Lung (tissue), 17 donors: ENCODE measurements at places on chromosomes 1 and 21.

GRCh38 chr1:150763018-150763417 lies 2.6 kb downstream of the CTSS start:
- DNase-seq, result no peak

DNA sequence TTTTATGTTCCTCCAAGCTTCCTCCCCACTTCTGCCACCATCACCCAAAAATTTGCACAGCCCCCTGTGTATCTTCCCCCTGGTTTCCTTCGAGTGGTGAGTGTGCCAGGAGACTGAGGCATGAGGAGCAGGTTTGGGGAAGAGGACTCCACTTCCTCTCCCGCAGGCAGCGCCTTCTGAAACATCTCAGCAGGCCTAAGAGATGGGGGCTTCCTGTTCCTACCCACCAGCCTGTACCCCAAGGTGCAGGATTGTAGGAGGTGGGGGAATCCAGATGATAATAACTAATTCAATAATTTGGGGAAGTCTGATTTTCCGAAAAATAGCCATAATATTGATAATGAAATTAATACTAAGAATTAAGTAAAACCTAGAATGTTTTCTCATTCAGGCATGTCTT lies 62.4 kb downstream of the RHBG start:
- no peak for DNase-seq

DNA sequence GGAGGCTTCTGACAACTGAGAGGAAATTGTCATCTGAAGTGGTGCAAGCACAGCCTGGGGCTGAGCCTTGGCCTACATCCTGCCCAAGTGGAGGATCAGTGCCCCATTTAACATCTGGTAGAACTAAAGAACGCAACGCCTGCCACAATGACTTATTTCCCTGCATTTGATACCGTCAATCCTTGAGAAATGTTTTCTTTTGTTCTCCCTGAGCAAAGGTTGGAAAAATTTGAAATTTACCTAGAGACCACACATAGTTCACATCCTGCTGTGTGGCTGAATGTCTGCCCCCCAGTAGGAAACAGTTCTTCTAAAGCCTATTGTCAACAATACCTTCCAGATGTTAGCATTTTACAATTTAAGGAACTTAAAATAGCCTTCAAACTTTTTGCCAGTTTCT lies 5.6 kb upstream of the RGS4 start:
- DNase-seq, result no peak

DNA sequence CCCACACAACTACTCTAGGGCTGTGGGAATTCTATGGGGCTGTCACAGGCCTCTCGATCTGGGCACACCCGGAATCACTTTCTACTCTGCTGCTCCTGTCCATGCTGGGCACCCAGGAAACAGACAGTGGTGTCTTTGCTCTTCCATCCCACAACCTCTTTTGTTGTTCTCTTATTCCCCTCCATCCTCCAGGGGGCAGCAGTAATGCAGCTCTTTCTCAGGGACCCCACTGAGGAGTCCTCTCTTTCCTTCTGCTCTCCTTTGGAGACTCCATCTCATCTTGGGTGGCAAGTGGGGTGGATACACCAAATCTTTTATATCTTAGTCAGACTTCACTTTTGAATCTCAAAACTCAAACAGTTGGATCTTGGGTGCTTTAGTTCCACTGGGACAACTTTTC lies 206.3 kb downstream of the HS2ST1 start:
- DNase-seq, result no peak

DNA sequence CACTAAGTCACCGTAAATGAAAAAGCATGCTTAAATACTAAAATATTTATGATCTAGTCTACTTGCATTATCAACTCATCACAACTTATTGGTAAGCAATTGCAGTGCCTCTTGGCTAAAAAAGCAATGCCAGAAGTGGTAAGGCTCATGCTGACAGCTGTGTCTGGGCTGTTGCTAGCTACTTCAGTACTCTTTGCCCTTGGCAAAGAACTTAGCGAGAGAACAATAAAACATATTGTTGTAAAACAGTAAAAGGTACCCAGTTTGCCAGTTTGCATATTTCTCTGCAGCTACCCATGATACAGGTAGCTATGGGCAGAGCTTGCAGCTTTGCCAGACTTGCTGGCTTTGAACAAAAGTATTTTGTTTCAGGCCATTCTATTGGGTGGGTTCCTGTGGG lies 73.1 kb downstream of the ATP6V1G3 start:
- DNase-seq, result peak; percentile 72

- DNase-seq, result no peak
These were observed 8.0 kb downstream of the OSBPL9 start for GRCh38 chr1:51624855-51625254.

- DNase-seq, result no peak
These were observed 5.7 kb upstream of the SOAT1 start for GRCh38 chr1:179287946-179288345.

- no peak for DNase-seq
These were observed 18.7 kb downstream of the BECN2 start for GRCh38 chr1:241976229-241976628.

DNA sequence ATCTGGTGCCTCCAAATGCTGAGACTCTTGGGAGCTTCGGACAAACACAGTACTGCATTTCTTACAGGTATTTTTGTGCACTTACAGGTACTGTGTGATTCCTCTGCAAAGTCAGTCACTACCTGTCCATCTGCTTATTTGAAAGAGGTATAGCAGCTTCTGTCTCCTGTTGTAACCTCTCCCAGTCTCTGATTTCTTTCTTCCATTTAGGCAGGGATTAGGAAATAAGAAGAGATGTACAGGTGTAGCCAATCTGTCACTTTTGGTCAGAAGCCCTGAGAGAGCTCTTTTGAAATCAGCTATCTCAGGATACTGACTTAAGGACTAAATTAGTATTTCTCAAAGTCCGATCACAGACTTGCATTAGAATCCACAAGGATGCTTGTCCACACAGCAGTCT lies 54.0 kb downstream of the AKT3 start:
- DNase-seq, result no peak

- DNase-seq, result no peak
These were observed 58.8 kb downstream of the GALNT2 start for GRCh38 chr1:230125640-230126528.

DNA sequence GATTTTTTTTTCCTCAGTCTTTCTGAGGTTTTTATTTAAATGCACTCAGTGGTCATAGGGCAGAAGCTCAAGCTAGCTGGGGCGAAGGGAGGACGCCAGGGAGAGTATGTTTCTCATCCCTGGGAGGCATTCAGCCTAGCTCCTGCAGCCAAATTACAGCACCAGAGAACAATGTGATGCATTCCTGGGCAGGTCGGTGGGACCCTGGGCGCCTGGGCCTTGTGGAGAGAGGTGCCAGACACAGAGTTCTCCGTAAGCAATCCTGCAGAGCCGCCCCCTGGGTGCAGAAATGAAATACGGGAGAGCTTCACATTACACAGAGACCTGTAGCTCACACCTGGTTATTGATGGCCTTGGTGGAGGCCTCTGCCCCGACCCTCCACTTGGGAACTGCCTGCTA lies 15.5 kb downstream of the WNT2B start:
- DNase-seq, result no peak

GRCh38 chr21:41952568-41953248 lies 1.1 kb downstream of the C2CD2 start:
- DNase-seq, result no peak

DNA sequence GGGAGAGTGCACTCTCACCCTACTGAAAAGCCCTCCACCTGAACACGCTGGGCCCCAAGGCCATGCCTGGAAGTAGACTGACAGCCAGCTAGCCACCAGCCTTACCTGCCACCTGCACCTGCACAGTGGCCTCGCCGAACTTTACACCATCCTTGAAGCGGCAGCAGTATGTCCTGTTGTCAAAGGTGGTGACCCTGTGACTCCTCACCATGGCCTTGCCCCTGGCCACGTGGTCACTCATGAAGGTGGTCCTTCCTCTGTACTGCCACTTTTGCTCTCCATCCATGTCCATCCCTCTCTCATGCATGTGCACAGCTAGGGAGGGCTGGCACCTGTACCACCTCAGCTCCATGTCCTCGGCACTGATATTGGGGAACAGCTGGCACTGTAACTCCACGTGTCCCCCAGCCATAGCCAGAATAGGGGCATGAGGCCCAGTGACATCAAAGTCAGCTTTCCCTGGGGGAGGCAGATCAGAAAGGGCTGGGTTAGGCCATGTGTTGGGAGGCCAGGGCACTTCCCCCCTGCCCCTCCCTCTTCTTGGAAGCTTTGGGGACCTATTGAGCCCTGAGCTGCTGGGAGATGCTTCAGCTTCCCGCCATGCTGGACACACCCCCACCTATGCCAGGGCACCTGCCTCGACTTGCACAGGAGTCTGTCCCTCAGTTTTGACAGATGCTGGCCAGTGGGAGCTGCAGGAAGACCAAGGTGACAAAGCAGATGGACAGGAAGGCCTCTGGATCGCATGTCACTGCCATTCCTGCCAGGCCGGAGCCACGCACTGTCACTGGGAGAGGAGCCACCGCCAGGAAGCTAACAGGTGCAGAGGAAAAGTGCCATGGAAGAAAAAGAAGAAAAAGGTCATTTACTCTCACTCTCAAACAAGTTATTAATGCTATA lies 24.6 kb downstream of the RNF187 start:
- DNase-seq, result no peak

GRCh38 chr1:31717341-31717740 lies 13.5 kb upstream of the COL16A1 start:
- DNase-seq, result no peak

DNA sequence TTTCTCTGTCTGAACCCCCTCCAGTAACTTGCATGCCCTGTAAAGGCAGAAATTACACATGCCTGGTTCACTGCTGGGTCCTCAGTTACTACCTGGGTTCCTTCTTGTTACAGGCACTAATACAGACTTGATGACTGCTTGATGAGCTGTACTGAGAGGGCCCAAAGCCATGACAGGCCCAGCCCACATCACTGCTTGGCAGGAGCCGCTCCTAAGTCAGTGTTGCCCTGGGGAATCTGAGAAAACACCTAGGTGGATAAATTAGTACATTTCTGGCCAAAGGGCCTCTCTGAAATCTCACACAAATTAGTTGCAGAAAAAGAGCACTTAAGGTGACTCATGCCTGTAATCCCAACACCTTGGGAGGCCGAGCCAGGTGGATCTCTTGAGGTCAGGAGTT lies 37.8 kb upstream of the IRF2BP2 start:
- DNase-seq, result no peak
